ENCODE measurements at places on chromosomes 2 and 18.

- DNase-seq: no peak
These were observed 49.8 kb upstream of the OTX1 start for GRCh38 chr2:63000801-63001200.

DNA sequence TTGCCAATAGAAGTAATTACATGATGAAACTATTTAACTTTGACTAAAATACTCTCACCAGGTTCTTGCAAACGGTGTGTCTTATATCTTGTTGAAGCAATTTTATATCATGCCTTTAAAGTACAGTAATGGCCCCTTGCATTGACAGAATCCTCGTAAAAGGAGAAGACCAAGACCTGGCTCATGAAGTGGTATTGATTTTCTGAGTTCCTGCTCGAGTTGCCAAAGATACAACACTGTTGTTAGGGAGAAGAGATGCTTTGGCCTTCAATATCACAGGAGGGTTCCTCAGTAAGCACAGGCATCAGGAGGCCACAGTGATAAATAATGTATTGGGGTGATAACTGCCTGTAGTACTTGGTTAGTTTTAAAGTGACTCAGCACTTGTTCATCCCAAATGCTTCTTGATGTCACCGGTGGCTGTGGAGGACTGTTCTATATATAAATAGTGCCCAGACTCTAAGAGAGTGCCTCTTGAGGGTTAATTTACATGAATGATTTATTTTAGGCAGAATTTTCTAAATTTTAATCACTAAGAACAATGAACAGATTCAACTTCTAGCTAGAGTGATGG, 571.7 kb upstream of the FANCL start:
- no peak for DNase-seq

DNA sequence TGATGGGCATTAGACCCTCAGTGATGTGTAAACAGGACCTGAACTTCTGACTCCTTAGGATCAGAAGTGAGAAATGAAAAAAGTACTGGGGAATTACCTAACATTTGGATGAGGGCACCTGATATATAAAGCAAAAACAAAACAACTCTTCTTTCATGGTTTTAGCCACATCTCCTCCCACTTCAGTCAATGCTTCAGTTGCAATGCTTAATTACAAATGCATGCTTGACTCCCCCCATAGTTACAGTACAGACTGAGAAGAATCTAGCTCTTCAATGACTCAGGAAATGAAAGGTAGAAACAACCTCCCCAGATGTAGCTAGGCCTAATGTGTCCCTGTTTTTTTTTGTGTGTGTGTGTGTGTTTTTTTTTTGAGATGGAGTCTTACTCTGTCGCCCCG, 276.8 kb upstream of the POU3F3 start:
- DNase-seq: no peak

- DNase-seq: no peak
These were observed 78.5 kb downstream of the RAB31 start for GRCh38 chr18:9786631-9787030.

GRCh38 chr2:186771850-186772463, 77.0 kb downstream of the ZSWIM2 start:
- DNase-seq: no peak

DNA sequence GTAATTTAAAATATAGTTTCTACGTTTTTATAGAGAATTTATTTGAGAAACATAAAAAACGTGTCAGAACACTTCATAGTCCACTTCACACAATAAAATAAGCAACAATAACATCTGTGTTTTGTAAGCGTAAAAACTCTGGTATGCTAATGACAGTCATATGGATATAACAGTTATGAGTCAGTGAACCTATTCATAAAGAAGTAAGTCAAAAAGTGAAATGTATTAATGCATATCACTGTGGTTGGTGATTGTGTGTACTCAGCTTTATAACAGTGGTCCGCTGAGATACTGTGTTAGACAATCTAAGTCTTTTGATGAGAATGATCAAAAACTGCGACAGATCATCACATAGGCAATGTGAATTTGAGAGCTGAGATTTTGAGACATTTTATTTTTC, 153.2 kb downstream of the WDR7 start:
- DNase-seq: no peak

GRCh38 chr2:232534940-232535651, 4.4 kb upstream of the CHRNG start:
- no peak for DNase-seq

DNA sequence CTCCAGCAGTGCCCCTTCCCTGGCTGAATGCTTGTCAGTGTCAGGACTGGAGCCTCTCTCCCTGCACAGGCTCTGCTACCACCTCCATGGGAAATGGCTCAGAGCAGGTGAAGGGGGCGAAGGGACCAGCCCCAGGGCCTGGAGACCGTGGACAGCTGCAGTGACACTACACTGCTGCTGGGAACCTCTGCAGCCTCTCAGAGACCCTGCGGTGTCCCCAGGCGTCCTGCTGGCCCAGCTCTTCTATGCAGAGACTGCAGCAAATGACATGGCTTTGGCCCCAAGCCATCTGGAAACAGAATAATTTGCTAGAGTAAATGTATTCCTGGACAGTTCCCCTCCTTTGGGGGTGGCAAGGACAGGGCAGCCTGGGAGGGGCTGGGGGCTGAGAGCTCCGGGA, 53.2 kb downstream of the CIB4 start:
- DNase-seq: no peak

GRCh38 chr2:227394401-227394800, 6.7 kb upstream of the SCYGR1 start:
- DNase-seq: no peak

- no peak for DNase-seq
These were observed 452.7 kb upstream of the NRXN1 start for GRCh38 chr2:51484605-51485004.

DNA sequence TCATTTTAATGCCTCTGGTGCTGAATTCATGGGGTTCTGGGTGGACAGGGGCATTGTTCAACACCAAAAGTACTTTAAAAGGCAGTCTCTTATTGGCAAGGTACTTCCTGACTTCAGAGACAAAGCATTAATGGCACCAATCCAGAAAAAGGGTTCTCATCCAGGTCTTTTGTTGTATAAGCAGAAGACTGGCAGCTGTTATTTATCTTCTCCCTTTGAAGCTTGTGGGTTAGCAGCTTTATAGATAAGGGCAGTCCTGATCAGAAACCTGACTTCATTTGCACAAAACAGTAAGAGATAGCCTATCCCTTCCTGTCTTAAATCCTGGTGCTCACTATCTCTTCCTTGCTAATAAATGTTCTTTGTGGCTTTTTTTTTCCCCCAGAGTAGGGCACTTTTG, 68.8 kb downstream of the VPS54 start:
- DNase-seq: no peak

DNA sequence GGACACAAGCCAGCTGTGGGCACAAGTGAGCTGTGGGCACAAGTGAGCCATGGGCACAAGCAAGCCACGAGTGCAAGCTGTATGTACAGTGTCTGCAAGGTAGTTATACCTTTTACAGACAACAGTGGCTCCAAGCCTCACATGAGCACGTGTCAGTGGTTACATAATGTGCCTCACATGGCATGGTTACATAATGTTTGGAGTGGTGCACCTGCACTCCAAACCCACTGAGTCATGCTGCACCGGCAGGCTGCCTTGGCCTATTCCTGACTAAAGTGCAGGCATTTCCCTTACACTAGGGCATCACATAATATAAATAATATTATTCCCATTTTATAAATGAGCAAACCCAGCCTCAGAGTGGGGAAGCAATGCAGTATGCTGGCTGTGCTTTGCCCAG, 62.6 kb downstream of the MARCO start:
- DNase-seq: no peak

DNA sequence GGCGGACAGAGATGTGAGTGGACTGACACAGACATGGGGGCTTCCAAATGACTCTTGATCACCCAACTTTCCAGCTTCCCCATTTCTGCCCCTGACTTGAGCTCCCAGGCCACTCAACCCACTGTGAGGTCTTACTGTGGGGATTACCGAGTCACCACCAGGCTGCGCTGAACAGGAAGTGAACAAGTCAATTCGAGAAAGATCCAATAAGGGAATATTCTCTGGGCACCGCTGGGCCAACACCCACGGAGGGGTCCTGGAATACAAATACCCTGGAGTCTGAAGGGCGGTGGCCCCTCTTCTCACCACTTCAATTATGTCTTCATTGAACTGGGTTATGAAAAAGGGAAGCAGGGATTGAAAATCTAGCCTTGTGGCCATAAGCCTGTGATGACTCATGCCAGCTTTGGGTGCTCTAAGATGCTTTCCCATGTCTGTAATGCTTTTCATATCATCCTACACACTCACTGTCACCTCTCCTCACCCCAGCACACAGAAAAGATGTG, 37.7 kb downstream of the BCL11A start:
- no peak for DNase-seq

GRCh38 chr2:84894758-84895520, 10.5 kb upstream of the TMSB10 start:
- no peak for DNase-seq

- no peak for DNase-seq
These were observed 11.6 kb downstream of the ASB18 start for GRCh38 chr2:236252602-236253001.

DNA sequence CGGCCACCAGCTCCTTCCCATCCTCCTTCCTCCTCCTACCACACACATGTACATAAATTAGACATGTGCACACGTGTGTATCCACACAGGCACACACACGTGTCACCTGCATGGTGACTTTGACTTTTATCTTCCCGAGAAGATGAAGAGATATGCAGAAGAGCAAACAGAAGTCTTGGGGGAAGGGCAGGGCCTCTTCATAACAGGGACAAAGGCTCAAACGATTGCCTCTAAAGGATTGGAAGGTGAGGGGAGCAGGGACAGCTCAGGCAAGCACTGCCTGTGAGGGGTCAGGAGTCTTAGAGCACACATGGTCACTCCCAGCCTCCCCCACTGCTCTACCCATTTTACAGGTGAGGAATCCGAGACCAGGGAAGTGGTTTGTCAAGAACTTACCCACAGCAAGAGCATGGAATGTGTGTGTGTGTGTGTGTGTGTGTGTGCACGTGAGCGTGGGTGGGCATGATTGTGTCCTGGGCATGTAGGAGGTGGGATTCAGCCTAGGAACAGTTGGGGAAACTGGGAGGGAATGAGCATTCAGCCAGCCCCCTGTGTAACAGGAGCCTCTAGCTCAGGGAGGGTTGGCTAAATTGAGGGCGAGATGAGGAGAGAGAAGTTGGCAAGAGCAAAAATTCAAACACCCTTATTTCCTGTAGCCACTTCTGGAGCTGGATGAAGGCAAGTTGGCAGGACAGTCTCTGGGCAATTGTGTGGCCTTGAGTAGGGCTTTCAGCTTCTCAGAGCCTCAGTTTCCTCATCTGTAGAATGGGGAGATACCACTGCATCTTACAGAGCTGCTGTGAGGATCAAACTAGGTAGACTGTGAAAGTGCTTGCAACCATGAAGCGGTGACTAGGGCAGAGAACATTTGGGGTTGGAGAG, 24.2 kb downstream of the CIB4 start:
- peak; percentile 51 for DNase-seq

DNA sequence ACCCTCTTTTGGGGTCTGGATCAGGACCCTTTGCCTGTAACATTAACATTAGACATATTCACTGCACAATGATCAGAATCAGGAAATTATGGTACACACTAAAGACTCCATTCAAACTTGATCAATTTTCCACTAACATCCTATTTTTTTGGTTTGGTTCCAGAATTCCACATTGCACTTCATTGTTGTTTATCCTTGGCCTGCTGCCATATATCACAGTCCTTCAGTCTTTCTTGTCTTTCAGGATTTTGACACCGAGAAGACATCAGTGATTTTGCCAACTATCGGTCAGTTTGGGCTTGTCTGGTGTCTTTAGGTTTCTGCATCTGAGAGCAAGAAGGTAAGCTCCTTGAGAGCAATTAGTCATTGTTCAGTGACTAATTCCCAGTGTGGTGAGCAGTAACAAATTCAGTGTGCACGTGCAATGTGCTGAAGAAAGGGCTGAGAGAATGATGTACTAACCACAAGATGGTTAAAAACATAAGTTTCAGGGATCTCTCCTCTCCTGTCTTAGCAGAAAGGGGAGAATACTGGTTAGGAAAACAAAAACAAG, 23.5 kb downstream of the MARCHF4 start:
- no peak for DNase-seq

- no peak for DNase-seq
These were observed 34.5 kb downstream of the PCBP1 start for GRCh38 chr2:70121627-70122372.
